RKO (cell line): ENCODE measurements at places on chromosomes 11 and 22.

- no peak for DNase-seq
Observed at GRCh38 chr11:2277933-2278523, 7.6 kb upstream of the ASCL2 start.

DNA sequence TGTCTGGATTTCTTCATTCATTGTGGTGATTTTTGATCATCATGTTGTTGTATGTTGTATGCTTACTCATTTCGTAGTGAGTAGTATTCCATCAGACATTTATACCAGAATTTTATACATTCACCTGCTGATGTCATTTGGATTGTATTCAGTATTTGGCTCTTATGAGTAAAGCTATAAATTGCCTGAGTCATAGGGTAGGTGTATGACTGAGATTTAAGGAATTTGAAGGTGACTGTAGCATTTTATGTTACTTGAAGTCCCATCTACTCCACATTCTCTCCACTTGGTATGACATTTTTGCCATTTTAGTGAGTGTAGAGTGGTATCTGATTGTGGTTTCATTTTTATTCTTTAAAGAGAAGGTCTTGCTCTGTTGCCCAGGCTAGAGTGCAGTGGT, 548.2 kb downstream of the TBC1D22A start:
- DNase-seq = peak; percentile 76

GRCh38 chr11:65637032-65637557, 806 bp upstream of the SIPA1 start:
- DNase-seq = no peak

DNA sequence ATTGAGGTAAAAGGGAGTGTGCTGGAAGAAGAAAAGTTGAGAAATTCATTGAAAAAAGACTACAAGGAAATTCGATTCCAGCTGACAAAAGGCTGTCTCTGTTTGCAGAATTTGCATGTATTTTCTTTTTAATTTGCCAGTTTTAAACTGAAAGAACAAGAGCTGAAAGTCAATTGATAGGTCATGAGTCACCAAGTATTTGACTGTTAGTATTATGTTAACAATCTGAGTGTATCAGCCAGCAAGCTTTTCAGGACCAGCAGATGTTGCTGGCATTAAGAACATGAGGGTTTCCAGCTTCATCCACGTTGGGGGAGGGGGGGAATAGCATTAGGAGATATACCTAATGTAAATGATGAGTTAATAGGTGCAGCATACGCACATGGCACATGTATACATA, 726.7 kb downstream of the METTL15 start:
- DNase-seq = no peak

- no peak for DNase-seq
Observed at GRCh38 chr11:129387434-129387833, 11.8 kb downstream of the BARX2 start.

DNA sequence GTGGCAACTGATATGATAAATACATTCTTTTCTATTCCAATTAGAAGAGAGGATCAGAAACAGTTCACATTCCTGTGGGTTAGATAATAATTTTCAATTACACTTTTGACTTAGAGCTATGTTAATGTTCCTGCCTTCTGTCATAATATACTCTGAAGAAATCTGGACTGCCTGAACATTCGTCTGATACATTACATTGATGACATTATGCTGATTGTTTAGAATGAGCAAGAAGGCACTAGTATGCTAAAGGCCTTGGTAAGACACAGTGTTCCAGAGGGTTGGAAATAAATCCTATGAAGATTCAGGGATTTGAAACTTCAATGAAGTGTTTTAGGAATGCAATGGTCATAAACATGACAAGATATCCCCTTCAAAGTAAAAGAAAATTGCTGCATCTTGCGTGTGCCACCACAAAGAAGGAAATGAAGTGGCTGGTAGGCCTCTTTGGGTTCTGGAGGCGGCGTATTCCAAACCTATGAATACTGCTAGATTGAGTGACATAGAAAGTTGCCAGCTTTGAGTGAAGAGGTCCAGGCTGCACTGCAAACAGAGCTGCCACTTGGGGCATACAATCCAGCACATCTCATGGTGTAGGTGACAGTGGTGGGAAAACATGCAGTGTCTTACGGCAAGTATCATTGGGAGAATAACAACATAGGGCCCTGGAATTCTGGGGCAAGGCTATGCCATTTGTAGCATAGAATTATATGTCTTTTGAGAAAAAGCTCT, 21.2 kb upstream of the PDE3B start:
- DNase-seq = no peak

GRCh38 chr11:91248199-91248807, 976.3 kb upstream of the FAT3 start:
- peak; percentile 44 for DNase-seq

DNA sequence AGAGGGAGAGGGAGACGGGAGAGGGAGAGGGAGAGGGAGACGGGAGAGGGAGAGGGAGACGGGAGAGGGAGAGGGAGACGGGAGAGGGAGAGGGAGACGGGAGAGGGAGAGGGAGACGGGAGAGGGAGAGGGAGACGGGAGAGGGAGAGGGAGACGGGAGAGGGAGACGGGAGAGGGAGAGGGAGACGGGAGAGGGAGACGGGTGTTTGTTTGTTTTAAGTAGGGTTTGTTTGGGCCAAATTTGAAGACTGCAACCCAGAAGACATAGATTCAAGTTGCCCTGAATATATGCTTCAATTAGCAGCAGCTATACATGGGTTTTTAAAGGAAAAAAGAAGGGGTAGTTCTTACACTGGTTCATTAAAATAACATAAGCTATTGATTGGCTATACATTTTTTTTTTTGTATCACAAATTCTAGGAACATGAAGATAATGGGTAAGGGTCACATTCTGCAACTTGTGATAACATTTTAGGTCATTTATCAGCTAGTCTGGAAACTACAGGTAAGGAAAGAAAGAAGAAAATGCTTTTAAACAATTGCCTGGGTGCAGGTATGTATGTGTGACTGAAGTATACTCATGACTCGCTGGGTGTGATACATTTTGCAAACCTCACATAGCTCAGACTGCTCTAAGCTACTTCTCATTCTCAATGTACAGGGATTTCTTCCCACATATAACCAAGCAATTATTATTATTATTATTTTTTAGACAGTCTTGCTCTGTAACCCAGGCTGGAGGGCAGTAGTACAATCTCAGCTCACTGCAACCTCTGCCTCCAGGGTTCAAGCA, 67.3 kb downstream of the MCHR1 start:
- peak; percentile 14 for DNase-seq

GRCh38 chr22:21589396-21589795, 21.9 kb downstream of the UBE2L3 start:
- no peak for DNase-seq

DNA sequence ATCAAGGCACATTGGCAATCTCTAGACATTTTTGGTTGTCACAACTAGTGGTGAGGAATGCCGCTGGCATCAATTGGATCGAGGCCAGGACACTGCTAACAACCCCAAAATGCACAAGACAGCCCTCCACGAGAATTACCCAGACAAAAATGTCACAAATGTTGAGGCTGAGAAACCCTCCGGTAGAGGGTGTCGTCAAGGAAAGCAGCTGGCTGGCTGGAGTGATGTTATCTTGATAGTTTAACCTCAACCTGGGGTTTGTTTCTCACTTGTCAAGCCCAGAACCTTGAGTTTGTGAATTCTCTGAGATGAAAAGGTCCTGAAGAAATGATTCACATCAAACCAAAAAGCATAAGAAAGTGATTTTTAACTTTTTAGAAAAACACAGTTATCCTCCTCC, 21.1 kb upstream of the TMPRSS13 start:
- DNase-seq = no peak

DNA sequence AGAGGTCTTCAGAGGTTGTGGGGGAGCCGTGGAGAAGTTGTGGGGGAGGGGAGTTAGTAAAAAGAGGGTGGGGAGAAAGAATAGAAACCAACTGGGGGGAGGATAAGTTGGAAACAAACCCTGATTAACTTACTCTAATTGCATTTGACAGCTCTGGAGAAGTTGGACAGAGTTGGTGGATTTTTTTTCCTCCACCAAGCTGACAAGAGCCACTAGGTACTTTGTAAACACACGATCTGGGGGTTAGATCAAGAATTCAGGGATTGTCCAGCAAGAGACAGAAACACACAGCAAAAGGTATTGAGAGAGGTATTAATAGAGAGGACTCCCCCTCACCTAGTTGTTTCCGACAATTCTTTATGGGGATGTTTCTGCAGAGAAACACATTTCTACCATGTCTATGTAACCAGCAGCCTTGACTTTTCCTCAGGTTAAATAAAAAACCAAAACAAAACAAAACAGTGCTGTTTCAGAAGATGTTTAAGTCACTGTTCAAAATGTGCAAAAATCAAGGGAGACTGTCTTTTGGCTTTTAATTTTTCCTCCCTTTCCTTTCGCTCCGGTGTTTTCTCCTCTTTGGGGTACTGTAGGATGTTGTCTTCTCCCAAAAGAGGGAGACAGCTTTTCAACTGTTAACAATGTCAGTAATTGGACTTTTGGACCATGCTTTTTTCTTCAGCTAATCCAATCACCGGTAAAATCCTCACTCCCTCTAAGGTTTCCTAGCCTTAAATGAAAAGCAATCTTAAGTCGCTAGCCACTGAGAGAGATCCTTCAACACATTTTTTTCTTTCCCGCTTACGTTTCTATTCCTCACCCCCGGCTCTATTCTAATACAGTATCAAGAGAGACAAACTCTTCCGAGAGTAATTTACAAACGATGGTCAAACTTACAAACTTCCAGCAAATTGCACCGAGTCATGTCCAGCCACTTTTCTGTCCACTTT, 708 bp downstream of the MAML2 start:
- no peak for DNase-seq

GRCh38 chr11:19846654-19847305, 134.1 kb downstream of the NAV2 start:
- DNase-seq = no peak

DNA sequence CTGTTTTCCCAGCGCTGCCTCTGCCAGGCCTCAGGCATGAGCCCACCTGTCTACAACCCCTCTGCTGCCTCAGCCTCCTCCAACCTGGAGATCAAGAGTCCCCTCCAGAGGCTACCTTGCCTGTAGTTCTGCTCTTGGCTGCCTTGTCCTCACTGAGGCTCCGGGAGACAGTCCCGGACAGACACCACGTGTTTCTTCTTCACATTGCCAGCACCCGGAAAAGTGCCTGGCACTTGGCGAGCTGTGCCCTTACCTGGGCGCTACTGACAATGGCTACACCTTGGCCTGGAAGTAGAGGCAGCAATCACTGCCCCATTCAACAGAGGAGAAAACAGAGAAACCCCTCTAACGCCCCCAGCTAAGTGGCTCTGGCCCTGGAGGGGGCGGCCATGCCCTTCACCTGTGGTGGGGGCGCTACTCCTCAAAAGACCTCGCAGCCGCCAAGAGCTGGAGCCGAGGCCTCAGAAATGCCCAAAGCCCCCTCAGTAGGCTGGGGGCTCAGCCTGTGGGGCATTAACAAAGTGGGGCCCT, 3.0 kb upstream of the NAP1L4 start:
- DNase-seq = no peak

- no peak for DNase-seq
Observed at GRCh38 chr11:60864856-60865513, 2.4 kb upstream of the ZP1 start.

- no peak for DNase-seq
Observed at GRCh38 chr11:121802542-121802941, 313.5 kb downstream of the BLID start.

DNA sequence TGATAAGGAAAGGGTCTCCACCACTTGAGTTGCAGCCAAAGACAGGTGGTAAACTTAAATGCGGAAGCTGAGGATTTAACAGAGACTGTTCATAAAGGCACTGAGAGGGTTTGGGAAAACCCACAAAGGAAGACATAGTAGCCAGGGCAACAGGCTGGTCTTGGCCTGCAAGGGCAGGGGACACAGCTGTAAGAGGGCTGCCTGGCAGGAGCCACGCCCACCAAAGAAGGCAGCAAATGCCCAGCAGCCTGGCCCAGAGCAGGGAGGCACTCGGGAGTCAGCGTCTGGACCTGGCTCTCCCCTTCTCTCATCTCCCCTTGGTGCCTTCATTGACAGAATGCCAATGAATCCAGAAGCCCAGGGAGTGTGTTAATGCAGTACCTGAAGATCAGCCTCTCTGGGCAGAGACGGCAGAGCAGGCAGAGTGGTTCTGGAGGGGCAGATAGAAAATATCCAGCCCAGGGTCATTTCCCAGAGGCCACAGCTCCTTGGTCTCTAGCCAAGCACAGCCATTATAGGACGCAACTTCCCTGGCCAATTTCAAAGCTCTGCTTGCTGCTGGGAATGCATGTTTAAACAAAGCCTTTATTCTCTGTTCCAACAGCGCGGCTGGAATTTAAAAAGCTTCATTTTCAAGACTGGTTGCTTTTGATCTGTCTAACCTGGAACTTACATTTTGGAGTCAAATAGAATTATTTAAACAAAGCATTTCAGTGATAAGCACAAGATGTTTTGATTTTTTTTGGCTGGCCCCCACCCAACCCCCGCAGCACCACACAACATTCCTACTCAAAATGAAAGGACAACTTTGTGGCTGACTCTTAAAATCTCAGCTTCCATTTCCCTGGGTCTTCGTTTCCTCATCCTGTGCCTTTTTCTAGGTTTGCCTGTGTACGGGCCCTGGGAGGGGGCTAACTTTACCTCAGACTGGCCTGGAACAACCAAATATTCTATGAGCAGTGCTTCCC, 125.6 kb upstream of the LMO1 start:
- no peak for DNase-seq

DNA sequence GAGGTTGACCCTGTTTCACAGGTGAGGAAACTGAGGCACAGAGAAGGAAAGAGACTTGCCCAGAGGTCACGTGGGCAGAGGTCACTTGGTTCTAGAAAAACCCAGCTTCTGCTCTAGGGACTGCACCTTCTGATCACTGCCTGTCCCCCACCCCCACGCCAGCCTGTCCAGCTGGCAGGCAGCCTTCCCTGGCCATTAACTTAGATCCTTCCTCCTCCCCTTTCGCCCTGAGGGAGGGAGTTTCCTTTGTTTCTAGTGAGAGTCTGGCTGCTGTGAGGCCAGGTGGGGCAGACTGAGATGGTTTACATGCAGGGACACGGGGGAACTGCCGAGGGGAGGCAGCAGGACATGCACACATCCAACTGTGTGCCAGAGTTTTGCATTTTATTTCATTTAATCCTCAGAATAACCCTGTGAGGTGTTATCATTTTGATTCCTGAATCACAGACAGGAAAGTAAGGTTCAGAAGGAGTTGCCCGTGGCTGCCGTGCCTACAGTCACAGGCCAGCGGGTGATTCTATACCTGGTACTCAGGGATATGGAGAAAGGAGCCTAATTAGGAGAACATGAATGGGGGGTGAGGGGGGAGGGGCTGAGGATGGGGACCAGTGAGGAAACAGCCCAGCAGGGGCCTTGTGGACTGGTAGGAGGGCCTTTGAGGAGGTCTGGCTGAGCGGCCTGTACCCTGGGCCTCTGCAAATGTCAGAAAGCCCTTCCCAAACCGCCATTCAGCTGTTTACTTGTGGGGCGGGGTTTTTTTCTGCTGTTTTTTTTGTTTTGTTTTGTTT, 3.4 kb downstream of the FAM83F start:
- DNase-seq = no peak

DNA sequence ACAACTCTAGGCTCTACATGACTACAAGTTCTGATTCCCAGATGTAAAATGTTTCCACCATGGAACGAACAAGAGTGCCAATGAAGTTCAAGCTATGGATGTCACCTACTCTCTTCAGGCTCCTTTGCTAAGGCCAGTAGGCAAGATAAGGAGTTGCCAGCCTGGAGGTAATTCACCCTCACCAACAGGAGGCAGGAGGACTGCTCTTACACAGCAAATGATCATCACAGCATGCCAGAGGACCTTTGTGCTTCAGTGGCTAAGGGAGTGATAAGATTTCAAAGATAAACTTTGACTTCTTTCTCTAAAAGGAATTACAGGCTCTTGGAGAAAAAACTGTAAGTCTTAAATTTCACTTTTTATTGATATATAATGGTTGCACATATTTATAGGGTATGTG, 54.1 kb upstream of the SLC36A4 start:
- no peak for DNase-seq
